ENCODE measurements at places on chromosomes 4 and X.

DNA sequence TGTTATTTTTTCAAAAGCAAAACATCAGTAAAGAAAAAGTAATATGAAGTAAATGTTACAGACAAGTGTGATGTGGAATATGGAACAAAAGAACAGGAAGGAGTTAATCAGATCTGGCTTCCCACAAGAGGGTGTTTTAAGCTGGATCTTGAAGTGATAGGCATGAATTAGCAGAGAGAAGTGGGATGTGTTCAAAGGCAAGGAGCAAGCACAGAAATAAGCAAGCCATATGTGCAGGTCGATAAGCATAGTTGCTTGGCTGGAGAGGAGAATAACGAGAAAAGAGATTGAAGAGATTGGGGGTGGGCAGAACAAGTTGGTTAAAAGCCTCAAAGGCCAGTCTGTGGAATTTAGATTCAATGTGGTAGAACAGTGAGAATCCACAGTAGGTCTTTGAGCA lies 60.9 kb upstream of the PRPS1 start:
- DNase-seq, result no peak

DNA sequence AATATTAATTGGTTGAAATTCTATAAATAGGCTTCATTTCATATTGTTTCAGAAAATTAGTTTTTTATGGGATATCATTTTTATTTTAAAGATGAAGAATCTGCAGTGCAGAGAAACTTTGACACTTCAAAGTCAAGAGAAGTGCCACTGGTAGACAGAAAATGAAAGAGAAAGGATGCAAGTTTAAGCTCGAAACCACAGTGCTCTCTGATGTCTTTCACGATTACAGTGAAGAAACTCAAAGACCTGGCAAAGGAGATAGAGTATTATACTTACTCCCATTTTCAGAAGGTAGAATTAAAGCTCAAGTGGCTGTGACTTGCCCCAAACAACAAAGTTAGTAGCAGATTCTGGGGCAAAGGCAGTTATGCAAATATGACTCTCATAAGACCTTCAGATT lies 745.4 kb downstream of the TECRL start:
- DNase-seq, result no peak

DNA sequence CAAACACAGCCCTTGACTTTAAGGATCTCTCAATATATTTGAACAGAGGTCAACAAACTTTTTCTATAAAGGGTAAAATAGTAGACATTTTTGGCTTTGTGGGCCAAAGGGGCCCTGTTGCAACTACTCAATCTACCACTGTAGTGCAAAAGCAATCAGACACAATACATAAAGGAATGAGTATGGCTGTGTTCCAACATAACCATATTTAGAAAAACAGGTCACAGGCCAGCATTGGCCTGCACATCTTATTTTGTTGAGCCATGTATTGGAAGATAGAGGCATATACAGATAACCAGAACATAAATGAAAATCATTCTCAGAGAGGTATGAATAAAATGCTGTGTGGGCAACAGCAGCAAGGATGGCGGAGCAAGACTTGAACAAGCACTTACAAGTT lies 49.8 kb downstream of the MID1 start:
- no peak for DNase-seq

DNA sequence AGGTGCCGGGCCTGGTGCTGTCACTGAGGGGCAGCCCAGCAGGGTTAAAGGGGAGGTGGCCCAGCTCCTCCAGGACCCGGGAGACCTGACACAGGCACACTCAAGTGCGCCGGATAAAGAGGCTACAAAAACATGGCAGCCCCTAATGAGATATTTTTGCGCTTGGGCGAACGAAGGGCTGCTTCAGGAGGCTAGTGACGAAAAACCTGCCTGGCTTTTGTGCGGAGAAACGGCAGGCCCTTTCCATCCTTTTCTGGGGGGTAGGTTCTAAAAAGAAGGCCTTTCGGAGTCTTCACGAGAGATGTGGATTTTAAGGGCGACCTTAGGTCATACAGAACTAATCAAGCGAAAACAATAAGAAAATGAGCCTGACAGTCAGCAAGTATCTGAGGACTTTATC lies 35.5 kb downstream of the HELT start:
- no peak for DNase-seq

- no peak for DNase-seq
Measured at GRCh38 chrX:74009041-74009440, 294.9 kb upstream of the ZCCHC13 start.

DNA sequence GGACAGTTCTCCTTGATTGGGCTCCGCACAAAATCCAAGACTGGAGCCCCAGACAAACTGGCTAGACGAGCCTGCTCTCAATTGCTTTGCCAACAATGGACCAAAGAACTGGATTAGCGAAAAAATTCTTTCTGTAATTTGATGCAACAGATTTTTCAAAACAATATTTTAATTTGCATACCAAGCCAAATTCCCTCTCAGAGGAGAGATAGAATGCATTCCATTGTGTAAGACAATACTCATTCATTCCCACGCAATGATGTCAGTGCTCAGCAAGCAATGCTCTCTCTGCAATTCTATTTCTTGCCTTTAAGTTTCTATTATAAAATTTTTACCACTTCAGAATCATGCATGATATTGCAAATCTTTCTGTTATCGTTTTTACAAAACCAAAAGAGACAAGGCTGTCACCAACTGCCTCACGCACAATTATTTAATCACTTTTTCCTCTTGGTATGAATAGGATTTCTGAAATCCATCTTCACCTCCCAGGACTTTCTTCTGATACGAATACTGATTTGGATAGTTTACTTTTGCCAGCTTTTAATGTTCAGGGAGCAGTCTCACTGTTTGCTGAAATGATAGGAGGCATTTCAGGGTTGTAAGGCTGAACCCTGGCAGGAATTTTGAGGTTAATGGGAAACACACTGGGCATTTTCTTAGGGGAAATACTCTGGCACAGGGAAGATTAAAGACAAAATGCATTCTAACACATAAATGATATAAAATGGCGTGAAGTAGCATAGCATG lies 46.1 kb upstream of the HCCS start:
- DNase-seq, result no peak

Measured in stimulated activated CD4-positive, alpha-beta T cell treated with anti-CD3 and anti-CD28 coated beads, Interleukin-12 subunit alpha, Interleukin-12 subunit beta, amount 100 ng/mL, for 24 hours (primary cell).